ENCODE measurements at places on chromosomes 12 and 14.

DNA sequence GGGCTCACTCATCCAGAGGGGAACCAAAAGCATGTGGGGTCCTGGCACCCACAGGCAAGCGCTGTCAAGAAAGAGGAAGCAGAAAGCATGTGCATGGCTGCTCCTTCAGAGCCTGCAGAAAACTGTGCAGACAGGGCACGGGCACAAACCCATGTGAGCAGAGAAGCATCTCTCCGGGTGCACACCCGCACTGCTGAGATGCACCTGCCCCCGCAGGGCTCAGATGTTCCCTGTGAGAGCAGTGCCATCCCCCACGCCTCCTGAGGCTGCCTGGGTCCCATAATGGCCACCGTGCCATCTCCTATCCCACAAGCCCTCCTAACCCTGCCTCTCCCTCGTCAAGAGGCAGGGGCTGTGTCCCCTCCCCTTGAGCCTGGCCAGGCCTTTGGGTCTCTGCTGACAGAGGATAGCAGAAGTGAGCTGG, 32.3 kb upstream of the INF2 start:
- DNase-seq: peak; percentile 68

- no peak for DNase-seq
These were observed 841.2 kb upstream of the FBXO33 start for GRCh38 chr14:40273417-40273816.

- no peak for DNase-seq
These were observed 26.3 kb downstream of the LDHB start for GRCh38 chr12:21631367-21631766.

DNA sequence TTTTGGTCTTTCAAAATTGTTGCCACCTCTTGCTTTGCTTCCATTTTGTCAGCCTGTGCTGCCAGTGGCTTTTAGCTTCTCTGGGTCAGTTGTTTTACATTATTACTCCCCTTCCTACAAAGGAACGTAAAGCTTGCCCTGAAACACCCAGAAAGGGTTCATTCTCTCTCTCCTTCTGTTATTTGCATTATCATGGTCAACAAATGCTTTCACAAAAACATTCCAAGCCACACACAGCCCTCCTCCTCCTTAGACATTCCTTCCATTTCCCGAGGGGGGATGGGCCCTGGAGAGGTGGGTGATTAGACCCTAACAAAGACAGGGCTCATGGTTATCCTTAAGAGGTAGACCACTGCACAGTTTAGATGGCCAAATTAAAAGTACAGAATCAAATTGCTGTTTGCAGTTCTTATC, 60.4 kb upstream of the SINHCAF start:
- no peak for DNase-seq

All from activated B cell treated with CpG ODN at 0.5 μM for 24 hours (primary cell).